ENCODE measurements at places on chromosomes 1 and 21.

GRCh38 chr1:186426118-186426517, 34.8 kb downstream of the PDC start:
- DNase-seq = no peak

DNA sequence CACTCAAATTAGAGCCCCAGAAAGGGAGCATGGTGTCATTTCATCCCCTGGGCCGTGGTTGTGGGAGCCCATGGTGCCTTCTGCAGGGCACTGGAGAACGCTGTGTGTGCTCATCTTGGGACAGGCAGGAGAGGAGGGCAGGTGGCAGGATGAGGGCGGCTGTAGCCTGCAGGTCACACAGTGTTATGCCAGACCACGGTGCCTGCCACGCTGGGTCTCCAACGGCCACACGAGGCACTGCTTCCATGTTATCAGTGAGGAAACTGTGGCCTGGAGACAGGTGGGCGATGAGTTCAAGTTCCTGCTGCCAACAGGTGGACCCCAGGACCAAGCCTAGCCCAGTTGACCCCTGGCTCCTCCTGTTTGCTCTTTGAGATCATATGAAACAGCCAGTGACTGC, 21.0 kb downstream of the ABCG1 start:
- no peak for DNase-seq

GRCh38 chr1:233269656-233270055, 25.9 kb downstream of the PCNX2 start:
- DNase-seq = peak; percentile 41

DNA sequence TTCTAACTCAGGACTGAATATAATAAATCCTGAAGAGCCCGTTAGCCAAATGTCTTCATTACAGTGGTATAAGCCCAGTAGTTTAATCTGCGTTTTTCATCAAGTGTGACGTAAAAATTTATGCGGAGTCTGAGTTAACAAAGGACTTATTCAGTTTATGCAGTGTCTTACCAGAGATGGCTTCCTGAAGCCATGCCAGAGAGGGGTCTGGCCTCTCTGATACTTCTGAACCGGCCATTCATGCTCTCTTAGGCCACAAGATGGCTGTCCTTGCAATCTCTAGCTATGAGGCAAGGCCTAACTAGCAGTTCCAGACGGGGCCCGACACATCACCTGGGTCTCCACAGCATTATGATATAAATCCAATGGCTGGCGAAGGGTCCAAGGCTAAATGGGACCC, 101.4 kb downstream of the TEX35 start:
- DNase-seq = no peak

DNA sequence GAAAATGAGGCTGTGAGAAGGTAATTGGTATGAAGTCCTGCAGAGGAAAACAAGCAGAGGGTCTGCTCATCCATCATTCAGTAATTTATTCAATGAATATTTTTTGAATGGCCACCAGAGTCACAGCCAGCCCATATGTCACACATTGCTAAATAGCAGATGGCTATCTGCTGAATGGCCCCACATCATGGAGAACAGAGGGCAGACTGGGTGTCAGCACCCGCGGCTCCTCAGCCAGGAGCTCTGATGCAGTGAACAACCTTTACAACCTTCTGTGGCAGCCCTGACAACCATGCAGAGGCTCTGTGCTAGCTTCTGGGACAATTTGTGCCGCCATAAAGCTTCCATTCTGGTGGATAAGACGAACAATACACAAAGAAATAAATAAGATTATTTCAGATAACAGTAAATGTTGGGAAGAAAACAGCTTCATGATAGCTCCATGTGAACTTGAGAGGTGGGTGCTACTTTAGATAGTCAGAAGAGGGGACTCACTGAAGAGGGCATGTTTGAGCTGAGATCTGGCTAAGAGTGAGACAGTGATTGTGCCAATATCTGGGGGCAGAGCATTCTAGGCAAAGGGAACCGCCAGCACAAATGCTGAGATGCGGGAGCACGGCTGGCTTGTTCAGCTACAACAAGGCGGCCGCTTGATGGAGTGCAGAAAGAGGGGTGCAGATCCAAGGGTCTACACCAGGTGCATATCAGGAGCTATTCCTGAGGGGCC, 2.8 kb upstream of the C1orf210 start:
- DNase-seq = no peak

GRCh38 chr1:10196976-10197375, 13.4 kb upstream of the KIF1B start:
- no peak for DNase-seq

GRCh38 chr1:54835970-54836369, 34.8 kb upstream of the TTC22 start:
- no peak for DNase-seq

GRCh38 chr1:234848972-234849649, 239.1 kb upstream of the IRF2BP2 start:
- peak; percentile 84 for DNase-seq

DNA sequence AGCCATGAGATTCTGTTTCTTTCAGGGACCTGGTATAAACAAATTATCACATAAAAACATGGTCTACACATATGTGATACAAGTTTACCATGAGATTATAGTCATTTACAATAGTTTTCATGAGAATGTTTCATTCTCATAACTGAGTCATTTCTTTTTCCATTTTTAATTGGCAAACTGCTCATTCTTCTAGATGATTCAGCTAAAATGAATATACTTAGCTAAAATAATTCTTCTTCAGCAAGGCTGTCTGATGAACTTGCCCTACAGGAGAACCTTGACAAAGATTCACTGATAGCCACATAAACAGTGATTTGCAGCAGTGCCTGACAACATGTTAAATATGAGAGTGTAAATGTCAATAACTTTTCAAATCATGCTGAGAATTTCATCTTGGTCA, 253.2 kb downstream of the FMN2 start:
- DNase-seq = no peak

DNA sequence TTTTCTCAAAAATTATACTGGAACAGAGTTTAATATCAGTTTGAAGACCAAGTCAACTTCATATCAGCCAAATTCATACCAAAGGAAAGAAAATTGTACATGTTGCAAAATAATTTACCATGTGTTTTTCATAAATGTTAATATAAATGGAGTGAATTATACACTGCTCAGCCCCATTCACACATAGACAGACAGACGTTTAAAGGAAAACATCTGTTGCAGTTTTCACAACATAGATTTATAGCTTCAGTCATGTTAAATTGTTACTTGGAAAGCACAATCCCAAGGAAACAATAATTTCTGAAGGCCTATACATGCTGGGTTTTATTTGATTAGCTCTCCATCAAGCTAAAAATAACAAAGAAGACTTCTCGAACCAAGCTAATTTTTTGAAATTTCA, 27.8 kb upstream of the HYI start:
- no peak for DNase-seq

GRCh38 chr21:19853709-19854575, 1144.3 kb upstream of the NCAM2 start:
- DNase-seq = no peak

GRCh38 chr1:209190591-209191261, 392.8 kb upstream of the CAMK1G start:
- DNase-seq = no peak

DNA sequence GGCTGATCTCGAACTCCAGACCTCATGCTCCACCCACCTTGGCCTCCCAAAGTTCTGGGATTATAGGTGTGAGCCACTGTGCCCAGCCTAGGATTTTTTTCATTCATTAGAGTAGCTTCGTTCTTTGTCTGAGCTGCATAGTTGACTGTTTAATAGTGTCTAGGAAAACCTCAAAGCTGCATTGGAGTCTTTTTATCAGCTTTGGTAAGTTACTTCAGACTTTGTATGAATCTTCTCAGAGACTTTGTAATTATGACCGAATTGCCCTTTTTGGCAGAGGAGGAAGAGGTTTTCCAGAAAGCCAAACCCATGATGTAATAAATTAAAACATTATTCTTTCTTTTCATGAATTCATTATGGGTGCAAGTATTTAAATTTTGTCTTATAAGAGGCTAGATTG, 5.1 kb downstream of the DNAJB4 start:
- peak; percentile 63 for DNase-seq

GRCh38 chr1:34924759-34925555, 4.5 kb downstream of the DLGAP3 start:
- peak; percentile 7 for DNase-seq

- DNase-seq = no peak
Measured at GRCh38 chr21:42300045-42300583, 15.1 kb downstream of the TFF3 start.

DNA sequence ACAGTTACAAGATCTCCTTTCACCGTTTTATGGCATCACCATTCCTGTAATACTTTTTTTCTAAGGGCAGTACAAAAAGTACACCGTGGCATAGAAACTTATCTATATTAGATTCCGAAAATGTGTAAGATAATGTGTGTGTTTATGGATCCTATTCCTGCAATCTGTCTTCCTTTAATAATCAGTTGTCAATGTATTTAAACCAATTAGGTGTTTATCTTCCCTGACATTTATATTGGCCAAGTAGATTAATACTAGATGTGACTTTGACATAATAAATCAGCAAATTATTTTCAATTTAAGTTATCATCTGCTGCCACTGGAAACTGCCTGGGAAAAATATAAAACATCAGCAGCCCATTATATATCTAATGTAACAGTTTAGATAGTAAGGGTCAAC, 770.3 kb upstream of the ADGRL2 start:
- DNase-seq = no peak

- DNase-seq = no peak
Measured at GRCh38 chr1:114152089-114152507, 1.6 kb downstream of the SYT6 start.

DNA sequence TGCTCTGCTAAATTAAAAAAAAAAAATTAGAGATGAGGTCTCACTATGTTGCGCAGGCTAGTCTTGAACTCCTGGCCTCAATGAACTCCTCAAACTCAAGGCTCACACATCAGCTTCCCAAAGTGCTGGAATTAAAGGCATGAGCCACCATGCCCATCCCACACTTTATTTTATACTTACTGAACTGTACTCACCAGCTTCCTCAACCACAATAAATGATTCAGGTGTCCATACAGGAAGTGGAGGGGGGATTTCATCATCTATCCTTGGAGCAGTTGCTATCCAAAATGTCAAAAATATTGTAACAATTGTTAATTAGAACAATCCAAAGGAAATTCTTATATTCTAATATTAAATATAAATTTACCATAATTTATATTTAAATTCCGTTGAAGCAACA, 22.4 kb upstream of the RSBN1 start:
- DNase-seq = no peak

- no peak for DNase-seq
Measured at GRCh38 chr1:78601068-78601467, 19.2 kb upstream of the IFI44L start.

Measured in AG09309 (cell line).